ENCODE measurements at places on chromosomes 5 and 9.

DNA sequence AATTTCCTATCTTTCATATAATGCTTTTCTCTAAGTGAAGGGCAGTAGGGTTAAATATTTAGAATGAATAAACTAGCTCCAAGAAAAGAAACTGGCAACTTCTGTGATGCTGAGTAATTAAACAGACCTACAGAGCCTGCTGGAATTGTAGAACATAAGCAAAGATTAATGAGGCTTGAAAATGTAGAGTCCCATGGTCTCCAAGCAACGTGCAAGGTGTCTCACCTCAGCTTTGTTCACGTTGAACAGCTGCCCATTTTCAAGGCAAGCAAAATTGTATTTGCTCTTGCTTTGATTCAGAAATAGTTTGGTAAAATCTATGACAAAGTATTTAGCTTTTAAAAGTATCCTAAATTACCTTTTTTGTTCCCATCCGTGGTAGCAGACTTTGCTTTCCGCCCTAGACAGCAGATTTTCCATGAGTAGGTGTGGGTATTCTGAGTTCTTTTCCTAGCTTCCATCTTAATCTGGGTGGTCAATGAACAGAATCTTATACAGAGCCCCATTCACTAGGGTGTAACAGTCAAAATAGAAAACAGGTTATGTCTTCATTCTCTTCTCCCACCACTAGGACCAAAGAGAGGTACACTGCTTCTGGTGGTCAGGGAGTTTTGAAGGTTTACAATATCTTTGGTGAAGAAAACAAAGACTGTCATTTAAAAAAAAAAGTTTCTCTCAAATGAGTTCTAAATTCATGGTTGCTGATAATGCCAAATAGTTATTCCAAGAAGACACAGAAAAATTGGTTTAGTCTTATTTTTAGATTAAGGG, 52.1 kb upstream of the TYRP1 start:
- no peak for DNase-seq

- DNase-seq: no peak
Observed at GRCh38 chr5:83368835-83369234, 102.7 kb upstream of the VCAN start.

GRCh38 chr5:39249069-39249468, 29.7 kb upstream of the FYB1 start:
- no peak for DNase-seq

DNA sequence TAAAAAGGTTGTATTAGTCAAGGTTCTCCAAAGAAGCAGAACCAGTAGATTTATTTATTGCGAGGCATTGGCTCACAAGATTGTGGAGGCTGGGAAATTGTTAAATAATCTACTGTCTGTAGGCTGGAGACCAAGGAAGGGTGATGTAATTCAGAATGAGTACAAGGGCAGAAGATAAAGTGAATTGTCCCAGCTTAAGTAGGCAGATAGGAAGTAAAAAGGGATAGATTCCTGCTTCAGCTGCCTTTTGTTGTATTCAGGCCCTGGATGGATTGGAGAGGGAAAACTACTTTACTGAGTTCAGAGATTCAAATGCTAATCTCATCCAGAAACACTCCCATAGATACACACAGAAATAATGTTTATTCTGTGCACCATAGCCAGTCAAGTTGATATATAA, 301.1 kb downstream of the CYLC2 start:
- DNase-seq: no peak

GRCh38 chr9:94031380-94031779, 52.9 kb upstream of the PTPDC1 start:
- DNase-seq: no peak

DNA sequence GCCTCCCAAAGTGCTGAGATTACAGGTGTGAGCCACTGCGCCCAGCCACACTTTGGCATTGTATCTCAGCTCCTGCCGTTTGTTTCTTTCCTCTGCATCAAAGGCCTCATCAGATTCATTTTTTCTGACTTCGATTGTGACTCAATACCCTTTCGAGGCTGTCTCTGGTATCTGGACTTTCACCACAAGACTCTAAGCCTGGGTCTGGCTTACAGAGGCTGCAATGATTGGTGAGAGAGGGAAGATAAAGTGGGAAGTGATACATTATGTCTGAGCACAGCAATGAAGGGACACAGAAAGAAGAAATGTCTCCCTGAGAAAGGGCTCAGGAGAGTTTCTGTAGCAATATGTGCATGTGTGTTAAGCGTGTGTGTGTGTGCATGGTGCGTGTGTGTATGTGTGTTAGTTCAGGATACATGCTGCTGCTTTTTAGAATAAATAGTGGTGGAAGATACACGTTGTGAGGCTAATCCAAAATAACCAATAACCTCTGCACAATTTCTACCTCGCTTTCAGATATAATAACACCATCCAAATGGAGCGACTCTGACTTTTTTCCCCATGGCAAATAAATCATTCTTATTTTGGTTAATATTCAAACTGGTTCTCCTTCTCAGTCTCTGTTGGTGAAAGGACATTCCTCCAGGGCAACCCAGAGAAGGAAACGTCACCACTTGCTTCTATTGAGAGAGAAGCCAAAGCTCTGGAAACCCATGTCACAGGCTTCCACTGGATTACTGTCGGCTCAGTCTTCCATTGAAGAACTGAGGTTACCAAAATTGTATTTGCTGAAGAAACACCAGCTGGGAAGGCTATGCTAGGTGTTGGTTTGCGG, 8.1 kb upstream of the DAB2 start:
- DNase-seq: no peak

GRCh38 chr5:156591631-156592030, 258.5 kb upstream of the PPP1R2B start:
- no peak for DNase-seq

GRCh38 chr9:35998333-35998732, 38.4 kb upstream of the RECK start:
- DNase-seq: no peak

DNA sequence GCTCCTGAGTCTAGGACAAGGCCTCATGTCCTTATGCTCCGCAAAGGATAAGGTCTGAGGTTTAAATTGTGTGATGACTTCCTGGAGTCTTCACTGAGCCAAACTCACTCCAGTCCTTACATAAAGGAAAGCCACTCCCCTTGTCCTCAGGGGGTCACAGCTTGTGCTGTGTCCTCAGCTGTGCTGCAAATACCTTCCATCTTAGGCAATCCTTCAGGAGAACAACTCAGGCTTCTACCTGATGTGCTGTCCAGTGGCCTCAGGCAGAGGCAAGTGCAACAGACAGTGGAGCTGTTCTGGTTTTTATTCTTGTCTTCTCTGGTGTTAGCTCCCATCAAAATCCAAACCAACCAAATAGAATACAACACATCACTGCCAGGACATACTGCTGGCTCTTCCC, 151.5 kb downstream of the TAF11L14 start:
- no peak for DNase-seq

GRCh38 chr5:95939465-95939864, 22.2 kb downstream of the ELL2 start:
- DNase-seq: no peak

DNA sequence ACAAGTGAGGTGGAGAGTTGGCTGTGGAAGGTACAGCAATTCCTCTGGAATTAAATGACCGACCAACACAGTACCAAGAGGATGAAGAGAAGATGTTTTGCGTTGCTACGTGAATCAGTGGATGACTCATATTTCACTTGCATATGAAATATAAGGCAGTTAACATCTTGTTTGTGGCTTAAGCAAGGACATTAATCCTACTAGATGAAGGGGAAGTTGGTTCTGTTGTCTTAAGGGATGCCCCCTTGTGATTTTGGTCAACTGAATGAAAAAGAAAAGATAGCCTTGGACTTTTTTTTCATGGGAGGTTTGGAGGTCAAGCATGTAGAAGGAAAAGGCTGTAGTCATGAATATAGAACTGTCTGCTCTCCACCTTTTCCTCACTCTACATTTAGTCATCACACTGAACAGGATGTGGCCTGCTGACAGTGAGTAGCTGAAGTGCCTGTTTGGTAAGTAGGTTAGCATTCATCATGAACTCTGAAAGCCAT, 33.9 kb downstream of the VLDLR start:
- DNase-seq: no peak

- DNase-seq: no peak
Observed at GRCh38 chr9:1414711-1415131, 364.6 kb downstream of the DMRT2 start.

- no peak for DNase-seq
Observed at GRCh38 chr9:118269623-118270022, 565.4 kb downstream of the TLR4 start.

GRCh38 chr9:14466828-14467227, 152.9 kb upstream of the NFIB start:
- no peak for DNase-seq

DNA sequence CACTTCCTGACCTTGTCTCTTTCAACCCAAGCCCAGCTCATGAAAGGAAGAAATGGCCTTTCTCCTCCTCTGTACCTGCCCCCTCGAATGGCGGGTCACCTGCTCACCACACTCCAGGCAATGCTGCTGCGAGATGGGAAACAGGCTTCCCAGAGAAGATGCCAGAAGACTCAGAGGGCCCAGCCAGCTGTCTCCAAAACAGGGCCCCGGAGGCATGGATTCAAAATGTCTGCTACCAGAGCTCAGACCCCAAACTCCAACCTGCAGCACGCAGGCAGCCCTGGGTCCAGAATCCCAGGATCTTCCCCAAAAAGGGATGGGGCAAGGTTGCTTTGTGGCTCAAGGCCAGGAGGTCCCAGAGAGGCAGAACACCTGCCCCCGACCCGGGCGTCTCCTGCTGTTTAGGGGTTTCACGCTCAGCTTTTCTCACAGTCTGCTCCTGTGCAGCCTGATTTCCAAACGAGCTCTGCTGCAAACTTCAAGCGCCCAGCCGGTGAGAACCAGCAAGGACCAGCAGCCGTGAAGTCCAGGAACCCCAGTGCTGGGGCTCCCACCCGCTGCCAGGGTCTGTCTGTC, 42.5 kb downstream of the VAV2 start:
- DNase-seq: no peak

GRCh38 chr5:113320273-113320780, 114.5 kb downstream of the TSSK1B start:
- DNase-seq: no peak

DNA sequence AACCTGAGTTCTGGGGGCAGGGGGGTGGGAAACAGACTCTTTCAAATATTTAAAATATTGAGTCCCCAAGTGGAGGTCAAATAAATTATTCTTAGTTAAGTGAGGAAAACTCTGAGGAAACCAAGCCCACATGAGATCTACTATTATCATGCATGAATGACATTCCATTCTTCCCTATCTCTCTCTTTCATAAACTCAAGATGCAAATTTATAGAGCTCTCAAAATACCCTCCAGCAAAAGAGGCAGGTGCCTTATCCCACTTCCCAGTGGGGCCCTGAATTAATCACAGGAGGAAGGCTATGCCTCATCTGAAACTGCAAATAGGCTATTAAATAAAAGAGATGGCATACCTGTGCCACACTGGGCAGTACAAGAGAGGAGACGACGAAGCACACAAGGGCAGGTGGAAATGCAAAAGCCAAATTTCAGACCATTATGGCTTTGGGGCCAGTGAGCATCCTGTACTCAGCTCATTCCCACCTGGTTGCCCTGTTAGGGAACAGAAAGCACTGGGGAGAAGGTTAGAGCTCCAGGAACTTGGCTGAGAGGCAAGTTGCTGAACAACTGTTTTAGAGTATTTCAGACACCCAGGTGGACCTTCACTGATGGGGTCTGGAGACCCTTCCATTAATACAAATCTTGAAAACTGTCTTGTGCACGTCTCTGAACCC, 102.2 kb upstream of the EQTN start:
- no peak for DNase-seq

DNA sequence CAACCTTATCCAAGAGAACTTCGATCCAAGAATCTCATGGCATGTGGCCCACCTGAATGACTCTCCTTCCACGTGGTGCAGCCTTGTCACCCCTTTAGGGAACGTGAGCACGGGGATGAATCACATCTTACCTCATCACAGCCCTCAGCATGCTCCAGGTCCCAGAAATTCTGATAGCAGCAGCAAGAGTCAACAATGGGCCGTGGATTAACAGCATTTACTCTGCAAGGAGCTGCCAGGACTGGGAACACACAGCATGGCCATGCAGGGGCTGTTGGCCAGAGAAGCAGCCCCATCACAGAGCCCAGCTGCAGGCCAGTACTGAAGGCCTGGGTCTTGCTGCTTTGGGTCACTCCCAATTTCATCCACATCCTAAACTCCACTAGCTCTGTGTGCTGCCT, 150.4 kb downstream of the C5orf15 start:
- no peak for DNase-seq

- DNase-seq: no peak
Observed at GRCh38 chr5:107576155-107576554, 94.6 kb downstream of the EFNA5 start.

DNA sequence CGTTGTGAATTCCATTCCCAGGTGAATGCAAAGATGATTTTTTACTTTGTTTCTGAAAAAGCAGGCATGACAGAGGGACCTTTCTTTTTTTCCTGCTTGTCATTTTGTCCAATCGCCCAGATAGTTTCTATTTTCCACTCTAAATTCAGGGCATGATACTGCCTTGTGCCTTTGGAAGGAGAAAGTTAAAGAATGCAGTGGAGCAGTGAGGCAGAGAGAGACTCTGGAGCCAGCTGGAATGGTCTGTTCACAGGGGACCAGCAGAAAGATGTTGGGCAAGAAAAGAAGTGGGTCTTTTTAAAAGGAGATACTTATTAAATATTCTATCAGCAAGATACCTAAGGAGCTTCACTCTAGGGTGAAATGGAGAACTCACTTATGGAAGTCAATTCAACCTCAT, 532.3 kb downstream of the BRINP1 start:
- no peak for DNase-seq

GRCh38 chr5:80777347-80778287, 122.8 kb upstream of the DHFR start:
- no peak for DNase-seq

DNA sequence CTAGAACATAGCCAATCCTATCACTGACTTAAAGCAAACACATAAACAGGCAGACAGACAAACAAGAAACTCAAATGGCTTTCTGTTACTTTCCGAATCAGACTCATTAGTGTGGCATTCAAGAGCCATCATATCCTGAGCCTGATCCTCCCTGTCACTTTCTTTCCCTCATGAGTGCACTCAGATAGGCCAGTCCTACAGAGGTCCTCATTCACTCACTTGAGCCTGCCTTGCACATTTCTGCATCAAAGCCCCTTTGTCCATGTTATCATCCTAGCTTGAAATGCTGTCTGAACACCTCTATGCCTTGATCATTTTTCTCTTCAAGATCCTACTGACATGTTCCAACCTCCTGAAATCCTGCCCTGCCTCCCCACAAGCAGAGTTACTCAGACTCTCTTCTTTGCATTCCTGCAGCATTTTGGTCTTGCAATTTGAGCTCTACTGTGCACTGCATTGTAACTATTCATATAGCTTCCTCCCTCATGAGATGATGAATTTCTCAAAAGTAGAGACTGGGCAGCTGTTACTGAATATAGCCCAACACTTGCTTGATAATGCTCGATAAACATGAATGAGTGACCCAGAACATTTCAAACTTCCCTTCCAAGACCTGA, 126.9 kb downstream of the PALM2AKAP2 start:
- no peak for DNase-seq
